ENCODE measurements at places on chromosomes 7 and 10. TPM values are rescaled to one million over a fixed set of nuclear protein-coding genes. Genes with fewer than 3 reads are reported as not detected.

DNA sequence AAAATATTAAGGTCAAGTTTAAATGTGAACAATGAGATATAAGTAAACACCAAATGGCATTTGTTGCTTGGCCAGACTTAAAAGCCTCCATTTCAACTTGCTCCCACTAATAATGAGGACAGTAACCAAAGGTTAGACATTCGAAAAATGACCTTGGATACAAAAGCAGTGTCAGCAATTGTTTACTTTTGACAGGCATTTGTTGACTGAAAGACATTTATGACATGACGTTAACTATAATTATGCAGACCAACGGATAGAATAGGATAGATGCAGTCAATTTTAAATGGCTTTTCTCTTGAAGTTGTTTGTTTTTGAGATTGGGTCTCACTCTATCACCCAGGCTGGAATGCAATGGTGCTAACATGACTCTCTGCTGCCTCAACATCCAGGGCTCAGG, 6.3 kb upstream of the WNT16 start:
- H3K4me3 ChIP-seq = no peak overlapping the region
- no peaks in the 10 kb centered on the region for H3K4me1 ChIP-seq
- no peak for DNase-seq
- H3K27me3 ChIP-seq = no peaks in the 10 kb centered on the region
- H3K27ac ChIP-seq = no peak overlapping the region

DNA sequence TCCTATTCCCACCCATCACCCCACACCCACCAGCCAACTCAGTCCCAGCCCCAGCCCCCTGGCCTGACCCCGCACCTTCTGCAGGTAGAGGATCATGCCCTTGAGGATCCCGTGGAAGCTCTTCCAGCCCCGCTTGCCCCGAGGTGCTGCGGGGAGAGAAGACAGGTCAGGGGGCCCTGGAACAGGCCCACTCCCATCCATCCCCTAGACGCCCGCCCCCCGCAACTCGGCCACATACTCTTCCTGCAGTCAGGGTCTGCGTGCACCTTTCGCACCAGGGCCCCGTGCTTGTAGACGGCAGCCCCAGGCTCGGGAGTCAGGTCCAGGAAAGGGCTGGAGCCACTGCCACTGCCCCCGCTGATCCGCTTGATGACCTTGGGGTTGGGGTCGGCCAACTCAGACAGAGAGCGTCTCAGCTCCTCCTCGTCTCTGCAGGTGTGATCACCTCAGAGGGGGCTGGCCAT, 9.6 kb downstream of the NFKB2 start:
- no peak overlapping the region for H3K4me3 ChIP-seq
- H3K27ac ChIP-seq = no peak overlapping the region
- H3K4me1 ChIP-seq = peaks cover 17% of the 10 kb centered on the region
- H3K27me3 ChIP-seq = peaks cover 6% of the 10 kb centered on the region

- H3K36me3 ChIP-seq = no peaks in the 10 kb centered on the region
- no peak overlapping the region for H3K4me3 ChIP-seq
- H3K27me3 ChIP-seq = no peaks in the 10 kb centered on the region
- no peaks in the 10 kb centered on the region for H3K4me1 ChIP-seq
- no peak overlapping the region for H3K27ac ChIP-seq
Measured at GRCh38 chr7:93239824-93240223, 7.7 kb downstream of the VPS50 start.

GRCh38 chr10:17065273-17065672, 64.3 kb downstream of the CUBN start:
- no peak overlapping the region for H3K27ac ChIP-seq
- no peaks in the 10 kb centered on the region for H3K36me3 ChIP-seq
- no peaks in the 10 kb centered on the region for H3K27me3 ChIP-seq
- H3K4me3 ChIP-seq = no peak overlapping the region

Gene CHN2
- total RNA-seq = 7.7 TPM

DNA sequence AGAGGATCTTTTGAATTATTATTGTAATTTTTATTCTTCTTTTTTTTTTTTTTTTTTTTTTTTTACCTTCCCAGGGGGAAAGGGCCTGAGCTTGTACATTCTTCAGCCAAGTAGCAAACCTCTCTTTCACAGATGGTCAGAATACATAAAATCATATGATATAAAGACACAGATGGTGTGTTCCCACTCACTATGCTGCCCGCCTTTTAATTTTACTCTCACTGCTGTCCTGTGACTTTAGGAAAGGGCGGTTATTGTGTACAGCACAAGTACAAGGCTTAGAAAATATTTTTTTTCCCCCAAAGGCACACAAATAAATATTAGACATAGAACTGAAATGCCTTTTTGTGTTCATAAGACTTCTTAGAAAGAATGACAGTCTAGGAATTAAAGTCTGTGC, 213.6 kb downstream of the RPS24 start:
- no peaks in the 10 kb centered on the region for H3K27me3 ChIP-seq
- H3K27ac ChIP-seq = no peak overlapping the region
- DNase-seq = no peak

GRCh38 chr10:97650726-97651125, 10.3 kb downstream of the PI4K2A start:
- H3K27me3 ChIP-seq = no peaks in the 10 kb centered on the region
- peaks cover 27% of the 10 kb centered on the region for H3K36me3 ChIP-seq
- H3K4me1 ChIP-seq = peaks cover 65% of the 10 kb centered on the region

DNA sequence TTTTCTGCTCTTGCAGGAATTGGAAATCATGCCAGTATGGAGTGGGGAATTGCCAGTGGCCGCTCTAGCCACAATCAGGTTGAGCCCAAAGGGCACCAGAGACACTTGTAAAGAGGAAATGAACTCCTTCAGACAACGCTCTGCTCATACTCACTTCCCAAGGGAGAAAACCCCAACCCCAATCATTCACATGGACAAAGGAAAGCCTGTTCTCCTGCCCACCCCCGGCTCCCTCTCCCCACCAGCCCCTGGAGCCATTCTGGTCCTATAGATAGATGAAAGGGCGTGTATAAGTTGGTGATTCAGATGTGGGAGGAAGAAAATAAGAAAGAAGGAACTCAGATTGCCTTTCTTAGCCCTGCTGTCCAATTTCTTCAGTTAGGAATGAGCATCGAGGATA, 57.4 kb downstream of the GFRA1 start:
- H3K4me1 ChIP-seq = no peaks in the 10 kb centered on the region
- no peaks in the 10 kb centered on the region for H3K36me3 ChIP-seq
- no peak overlapping the region for H3K4me3 ChIP-seq

- H3K4me1 ChIP-seq = peaks cover 6% of the 10 kb centered on the region
- H3K27ac ChIP-seq = no peak overlapping the region
- H3K4me3 ChIP-seq = no peak overlapping the region
- H3K36me3 ChIP-seq = no peaks in the 10 kb centered on the region
- no peak for DNase-seq
- H3K27me3 ChIP-seq = no peaks in the 10 kb centered on the region
Measured at GRCh38 chr10:76318211-76318610, 886.8 kb downstream of the LRMDA start.

Gene MET
- 118 TPM for total RNA-seq

- peak; percentile 15 for DNase-seq
- no peak overlapping the region for H3K4me3 ChIP-seq
- no peaks in the 10 kb centered on the region for H3K36me3 ChIP-seq
- H3K27ac ChIP-seq = no peak overlapping the region
Measured at GRCh38 chr7:11228515-11228914, 254.8 kb downstream of the PHF14 start.

Gene RTKN2
- 26.6 TPM for total RNA-seq

DNA sequence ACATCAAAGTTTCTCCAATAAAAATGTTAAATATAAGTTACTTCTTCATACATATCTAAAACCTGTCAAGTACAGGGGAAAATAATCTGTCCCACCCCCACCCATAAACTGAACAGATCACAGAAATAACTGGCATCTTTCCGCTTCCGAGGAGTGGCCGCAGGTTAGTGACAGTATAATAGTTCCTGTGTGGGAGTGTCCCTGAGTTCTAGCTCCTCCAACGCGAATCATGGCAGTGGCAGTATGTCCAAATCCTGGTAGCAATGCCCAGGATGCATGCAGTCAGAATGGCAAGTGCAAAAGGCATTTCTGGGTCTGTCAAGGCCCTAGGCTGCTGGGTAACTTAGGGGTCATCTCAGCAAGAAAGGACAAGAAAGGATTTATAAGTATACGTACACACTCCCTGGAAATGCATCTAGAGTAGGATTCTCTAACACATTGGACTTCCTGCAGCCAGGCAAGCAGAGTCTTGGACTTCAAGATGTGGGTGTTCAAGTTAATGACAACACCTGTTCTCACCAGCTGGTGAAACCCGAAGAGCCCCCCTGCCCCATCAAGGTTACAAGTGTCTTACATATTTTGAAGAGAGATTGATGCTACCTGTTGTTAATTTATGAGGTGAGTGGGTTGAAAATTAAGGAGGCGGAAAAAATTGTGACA, 94.4 kb upstream of the COL1A2 start:
- peak overlapping the region; percentile 46 for H3K4me3 ChIP-seq
- peak overlapping the region; percentile 95 for H3K27ac ChIP-seq
- H3K36me3 ChIP-seq = no peaks in the 10 kb centered on the region
- peak; percentile 63 for DNase-seq

Gene FAM25C
- not detected for total RNA-seq

Gene GIMAP6
- total RNA-seq = 1.2 TPM

DNA sequence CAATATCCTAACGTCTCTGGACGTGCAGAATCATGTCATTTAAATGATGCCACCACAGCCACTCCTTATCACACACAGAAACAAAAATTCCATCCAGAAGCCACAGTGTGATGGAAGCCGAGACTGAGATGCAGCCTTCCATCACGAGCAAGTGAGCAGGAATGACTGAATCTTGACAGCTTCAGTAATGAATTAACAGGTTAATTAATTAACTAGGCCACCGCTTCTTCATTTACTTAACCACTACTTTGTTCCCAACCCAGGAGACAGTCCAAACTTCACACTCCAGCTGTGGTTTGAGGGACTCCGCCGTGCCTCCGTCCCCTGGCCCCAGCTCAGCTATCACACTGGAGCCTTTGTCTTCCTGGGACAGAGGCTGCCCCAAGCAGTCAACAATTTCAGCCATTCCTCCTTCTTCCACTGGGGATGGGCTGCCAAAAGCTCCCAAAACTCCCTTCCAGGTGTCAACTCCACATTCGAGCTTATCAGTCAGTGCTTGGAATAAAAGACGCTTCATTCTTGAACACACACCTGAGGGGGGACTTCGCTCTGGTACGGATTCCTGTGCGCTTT, 65.9 kb downstream of the FGFR2 start:
- no peak overlapping the region for H3K27ac ChIP-seq
- no peaks in the 10 kb centered on the region for H3K36me3 ChIP-seq
- DNase-seq = no peak
- peaks cover 67% of the 10 kb centered on the region for H3K27me3 ChIP-seq

Gene RHBDD2
- 42.7 TPM for total RNA-seq

Gene SMKR1
- total RNA-seq = 13.1 TPM

- H3K36me3 ChIP-seq = no peaks in the 10 kb centered on the region
- no peaks in the 10 kb centered on the region for H3K27me3 ChIP-seq
- no peak overlapping the region for H3K4me3 ChIP-seq
- no peak overlapping the region for H3K27ac ChIP-seq
- DNase-seq = peak; percentile 76
- no peaks in the 10 kb centered on the region for H3K4me1 ChIP-seq
Measured at GRCh38 chr7:72493850-72494661, 81.9 kb upstream of the CALN1 start.

DNA sequence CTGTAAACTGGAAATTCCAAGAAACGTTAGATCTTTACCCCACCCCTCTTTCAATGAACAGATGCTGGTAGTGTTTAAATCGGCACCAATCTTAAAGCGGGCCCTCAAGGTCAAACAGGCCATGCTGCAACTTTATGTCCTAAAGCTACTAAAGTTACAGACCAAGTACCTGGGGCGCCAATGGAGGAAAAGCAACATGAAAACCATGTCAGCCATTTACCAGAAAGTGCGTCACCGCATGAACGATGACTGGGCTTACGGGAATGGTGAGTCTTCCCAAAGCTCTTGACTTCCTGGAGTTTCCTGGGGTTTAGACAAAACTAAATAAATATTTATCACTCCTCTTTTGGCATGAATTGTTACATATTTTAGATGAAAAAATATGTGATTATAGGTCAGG, 19.6 kb upstream of the SMKR1 start:
- H3K27ac ChIP-seq = no peak overlapping the region
- no peaks in the 10 kb centered on the region for H3K27me3 ChIP-seq
- DNase-seq = no peak
- H3K4me1 ChIP-seq = no peaks in the 10 kb centered on the region
- no peaks in the 10 kb centered on the region for H3K36me3 ChIP-seq

Gene CACNB2
- total RNA-seq = 0.07 TPM

GRCh38 chr7:46741938-46742540, 821.0 kb upstream of the IGFBP3 start:
- no peak overlapping the region for H3K27ac ChIP-seq
- DNase-seq = no peak
- no peaks in the 10 kb centered on the region for H3K36me3 ChIP-seq
- H3K27me3 ChIP-seq = no peaks in the 10 kb centered on the region

Gene TRPV6
- 0.63 TPM for total RNA-seq

Gene FAM24B
- total RNA-seq = 5.2 TPM

Gene ADAM22
- 5.9 TPM for total RNA-seq

Gene PRLHR
- not detected for total RNA-seq
